ENCODE measurements at places on chromosomes 4 and X.
A peak's percentile ranks its signal among the peaks of the same experiment; 100 is the strongest.

DNA sequence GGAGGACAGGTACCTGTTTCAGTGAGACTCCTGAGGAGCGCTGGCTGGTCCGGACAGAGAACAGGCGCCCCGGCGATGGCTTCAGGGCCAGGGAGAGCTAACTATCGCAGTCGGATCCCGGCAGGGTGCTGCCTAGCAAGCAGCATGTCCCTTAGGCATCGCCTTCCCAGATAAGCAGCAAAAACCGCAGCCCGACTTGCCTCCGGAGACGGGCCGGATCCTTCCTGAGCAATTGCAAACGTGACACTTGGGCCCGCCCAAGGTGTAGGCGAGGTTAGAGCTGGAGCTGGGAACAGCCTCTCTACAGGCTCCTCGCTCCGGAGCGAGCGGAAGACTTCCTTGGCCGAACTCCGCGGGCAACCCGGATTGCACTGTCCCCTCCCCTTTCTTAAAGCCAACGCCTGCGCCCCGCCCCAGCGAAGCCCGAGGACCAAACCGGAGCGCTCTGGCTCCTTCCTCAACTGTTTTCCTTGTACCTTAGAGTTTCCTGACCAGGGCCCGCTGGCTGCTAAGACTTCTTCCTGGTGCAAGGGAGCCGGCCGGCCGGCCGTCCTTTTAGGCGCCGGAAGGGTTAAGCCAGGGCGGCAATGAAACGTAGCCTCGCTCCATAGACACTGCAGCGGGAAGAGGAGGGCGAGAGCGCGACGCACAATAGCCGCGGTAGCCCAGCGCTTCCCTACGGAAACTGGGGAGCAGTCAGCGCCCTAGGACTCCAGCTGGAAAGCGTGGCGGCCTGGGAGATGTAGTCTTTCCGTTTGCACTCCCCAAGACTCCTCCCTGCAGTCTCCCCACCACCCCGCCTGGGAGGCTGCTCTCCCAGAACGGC, at the start of gene OPHN1:
OPHN1 (minus strand) TSS at position 341 of the 826 bp plus-strand sequence. CDS start 475 bp downstream, outside the sequence.
- DNase-seq = peak; percentile 20

DNA sequence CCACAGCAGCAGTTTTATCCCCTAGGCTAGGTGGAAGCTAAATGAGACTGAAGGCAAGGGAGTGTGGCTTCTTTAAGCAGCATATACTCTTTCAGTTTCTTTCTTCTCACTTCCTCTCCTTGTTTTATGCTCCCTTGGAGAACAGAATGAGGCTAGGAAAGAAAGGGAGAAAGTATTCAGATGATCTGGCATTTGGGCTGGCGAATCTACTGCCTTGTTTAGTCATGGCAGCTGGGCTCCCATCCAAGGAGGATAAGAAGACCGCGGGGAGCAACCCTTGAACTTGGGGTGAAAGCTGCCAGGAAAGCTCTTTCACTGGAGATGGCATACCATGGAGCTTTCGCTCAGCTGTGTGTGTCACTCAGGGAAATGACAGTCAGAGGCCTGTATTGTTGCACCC, 72.1 kb downstream of the ARHGEF38 start:
- no peak for DNase-seq

- no peak for DNase-seq
These were observed 99.5 kb upstream of the MYOZ2 start for GRCh38 chr4:119035951-119036737.

GRCh38 chr4:105933083-105933482, 37.8 kb downstream of the NPNT start:
- no peak for DNase-seq

DNA sequence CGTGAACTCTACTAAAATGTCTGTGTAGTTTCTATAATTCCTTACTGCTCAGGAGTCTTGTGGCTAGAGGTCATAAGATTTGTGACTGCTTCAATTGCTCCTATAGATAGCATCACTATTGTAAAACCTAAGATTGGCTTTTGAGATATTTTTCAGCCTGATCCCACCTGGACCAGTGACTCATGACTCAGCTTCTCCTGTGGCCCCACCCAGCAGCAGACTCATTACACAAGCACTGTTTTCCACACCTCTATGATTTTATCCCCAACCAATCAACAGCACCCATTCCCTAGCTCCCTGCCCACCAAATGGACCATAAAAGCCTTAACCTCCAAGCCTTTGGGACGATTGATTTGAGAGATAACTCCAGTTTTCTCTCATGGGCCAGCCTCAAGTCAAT, 1157.0 kb upstream of the INTU start:
- no peak for DNase-seq

DNA sequence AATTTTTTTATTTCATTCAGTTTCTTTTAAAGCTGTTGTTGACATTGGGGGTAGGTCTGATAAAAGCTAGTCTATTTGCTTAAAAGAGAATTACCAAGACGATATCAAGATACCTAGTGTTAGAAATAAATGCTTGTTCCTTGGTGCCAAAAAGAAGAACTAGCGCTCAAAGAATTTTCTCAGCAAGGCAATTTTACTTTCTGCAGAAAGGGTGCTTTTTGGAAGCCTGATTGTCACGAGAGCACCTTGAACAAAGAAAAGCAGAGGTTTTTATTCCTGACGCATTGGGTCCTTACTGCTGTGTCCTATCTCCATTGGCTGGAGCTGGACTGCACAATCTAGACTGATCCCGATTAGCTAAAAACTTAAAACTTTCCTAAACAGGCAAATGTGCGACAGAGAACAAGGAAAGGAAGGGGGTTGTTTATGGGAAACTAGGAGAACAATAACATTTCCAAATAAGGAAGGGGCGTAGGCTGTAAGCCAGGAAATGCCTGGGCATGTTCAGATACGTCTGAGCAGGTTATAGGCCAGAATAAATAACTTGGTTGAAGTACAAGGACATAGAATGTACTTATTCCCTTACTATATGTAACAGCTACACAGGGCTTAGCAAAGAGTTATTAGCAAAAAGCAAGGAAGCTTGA, 50.3 kb upstream of the STPG2 start:
- DNase-seq = no peak

GRCh38 chrX:68669094-68669860, 21.8 kb downstream of the STARD8 start:
- no peak for DNase-seq

DNA sequence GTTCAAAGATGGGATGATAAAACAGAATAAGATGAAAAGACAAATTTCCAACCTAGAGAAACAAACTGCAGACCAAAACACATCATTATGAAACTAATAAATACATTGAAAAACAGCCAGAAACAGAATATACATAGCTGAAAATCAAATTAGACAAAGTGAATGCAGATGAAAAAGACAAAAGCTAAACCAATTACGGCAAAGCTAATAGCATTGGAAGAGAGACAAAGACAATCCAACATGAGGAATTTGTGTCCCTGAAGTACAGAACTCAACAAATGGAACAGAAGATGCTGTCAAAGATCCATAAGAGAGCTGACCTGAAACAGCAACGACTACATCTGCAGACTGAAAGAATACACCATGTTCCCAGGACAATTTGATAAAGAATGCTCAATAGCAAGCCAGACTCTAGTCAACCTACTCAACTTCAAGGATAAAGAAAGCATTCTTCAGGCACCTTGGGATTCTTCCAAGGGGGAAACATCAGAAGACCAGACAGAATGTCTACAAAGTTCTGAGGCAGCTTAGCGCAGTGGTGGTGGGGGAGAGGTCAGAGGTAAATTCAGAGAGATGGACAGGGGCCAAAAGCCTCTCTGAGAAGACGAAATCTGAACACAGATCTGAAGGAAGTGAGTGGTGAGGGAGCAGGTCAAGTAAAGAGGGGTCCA, 27.4 kb upstream of the IRAK1 start:
- DNase-seq = no peak

DNA sequence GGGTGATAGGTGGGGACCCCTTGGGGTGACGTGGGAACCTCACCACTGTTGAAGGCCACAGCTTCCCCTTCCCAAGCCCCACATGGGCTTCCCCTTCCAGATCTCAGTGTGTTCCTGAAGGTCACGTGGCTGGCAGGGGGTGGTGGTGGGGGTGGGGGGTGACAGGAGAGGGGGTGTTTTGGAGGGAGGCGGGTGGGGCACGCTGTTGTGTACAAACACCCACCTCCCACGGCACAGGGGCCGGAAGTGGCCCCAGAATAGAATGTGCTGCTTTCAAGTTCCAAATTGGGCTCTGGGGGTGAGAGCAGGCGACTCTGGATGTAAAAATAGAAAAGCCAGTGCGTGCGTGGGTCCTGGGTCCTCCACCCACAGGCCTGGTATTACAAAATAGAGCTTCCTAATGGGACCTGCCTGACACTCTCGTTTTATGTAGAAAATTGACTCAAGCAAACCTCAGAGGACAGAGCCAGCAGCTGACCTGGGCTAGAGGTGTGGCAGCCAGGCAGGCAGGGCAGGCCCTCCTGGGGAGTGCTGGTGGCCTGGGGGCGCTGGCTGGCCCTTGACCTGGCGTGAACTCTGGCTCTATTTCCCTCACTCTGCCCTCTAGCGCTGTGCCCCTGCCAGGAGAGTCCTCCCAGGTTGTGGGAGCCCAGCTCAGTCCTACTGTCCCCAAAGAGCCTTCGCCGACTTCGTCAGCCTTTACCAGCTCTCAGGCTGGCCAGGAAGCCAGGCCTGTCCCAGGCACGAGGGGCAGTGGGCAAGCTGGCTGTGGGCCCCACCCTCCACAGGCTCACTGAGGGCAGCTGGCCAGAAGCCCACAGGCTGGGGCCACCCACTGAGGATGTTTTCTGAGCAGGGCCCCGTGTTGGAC, 5.4 kb upstream of the SH3BP2 start:
- DNase-seq = no peak

DNA sequence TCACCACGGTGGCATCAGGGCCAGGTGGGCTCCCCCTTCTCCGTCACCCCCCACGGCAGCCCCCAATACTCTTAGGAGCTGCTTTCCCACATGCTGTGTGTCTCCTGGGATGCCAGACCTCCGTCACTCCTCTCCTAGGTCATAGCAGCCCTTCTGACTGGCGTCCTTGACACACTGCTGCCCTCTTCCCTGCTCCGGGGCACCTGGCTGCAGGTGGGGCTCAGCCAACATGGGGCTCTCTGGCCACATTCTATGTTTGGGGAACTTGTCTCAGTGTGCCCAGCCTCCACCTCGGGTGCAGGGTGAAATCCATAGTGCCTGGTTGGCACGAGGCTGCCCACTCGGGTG, 13.8 kb downstream of the TMEM175 start:
- no peak for DNase-seq

GRCh38 chr4:184437565-184438265, 36.6 kb downstream of the IRF2 start:
- peak; percentile 34 for DNase-seq

- DNase-seq = no peak
These were observed 70.6 kb upstream of the ANK2 start for GRCh38 chr4:112978691-112979472.

DNA sequence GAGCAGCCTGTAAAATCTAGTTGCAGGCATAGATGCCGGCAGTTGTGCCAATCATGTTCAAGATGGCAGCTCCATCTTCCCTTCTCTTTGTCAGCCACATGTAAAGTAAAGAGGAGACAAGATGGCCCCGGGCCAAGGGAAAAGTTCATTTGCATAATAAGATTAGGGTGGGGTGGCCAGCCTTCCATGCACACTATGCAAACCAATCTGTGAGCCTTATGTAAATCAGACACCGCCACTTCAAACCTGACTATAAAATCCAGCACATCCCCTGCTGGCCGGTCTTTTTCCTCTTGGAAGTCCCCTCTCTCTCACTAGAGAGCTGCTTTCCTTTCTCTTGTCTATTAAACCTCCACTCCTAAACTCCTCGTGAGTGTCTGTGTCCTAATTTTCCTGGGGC, 78.9 kb upstream of the CBR4 start:
- DNase-seq = no peak

DNA sequence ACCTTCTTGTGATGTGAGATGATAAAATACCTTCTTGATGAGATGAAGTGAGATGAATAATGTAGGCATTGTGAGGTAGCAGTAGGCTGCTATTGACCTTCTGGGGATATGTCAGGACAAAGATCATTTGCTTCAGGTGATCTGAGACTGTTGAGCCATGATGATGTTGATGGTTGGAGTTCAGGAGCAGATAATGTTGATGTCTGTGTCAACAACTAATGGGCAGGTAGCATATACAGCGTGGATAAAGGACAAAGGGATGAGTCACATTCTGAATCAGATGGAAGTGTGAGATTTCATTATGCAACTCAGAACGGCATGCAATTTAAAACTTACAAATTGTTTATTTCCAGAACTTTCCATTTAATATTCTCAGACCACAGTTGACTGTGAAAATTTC, 57.3 kb downstream of the RAP1GDS1 start:
- no peak for DNase-seq

DNA sequence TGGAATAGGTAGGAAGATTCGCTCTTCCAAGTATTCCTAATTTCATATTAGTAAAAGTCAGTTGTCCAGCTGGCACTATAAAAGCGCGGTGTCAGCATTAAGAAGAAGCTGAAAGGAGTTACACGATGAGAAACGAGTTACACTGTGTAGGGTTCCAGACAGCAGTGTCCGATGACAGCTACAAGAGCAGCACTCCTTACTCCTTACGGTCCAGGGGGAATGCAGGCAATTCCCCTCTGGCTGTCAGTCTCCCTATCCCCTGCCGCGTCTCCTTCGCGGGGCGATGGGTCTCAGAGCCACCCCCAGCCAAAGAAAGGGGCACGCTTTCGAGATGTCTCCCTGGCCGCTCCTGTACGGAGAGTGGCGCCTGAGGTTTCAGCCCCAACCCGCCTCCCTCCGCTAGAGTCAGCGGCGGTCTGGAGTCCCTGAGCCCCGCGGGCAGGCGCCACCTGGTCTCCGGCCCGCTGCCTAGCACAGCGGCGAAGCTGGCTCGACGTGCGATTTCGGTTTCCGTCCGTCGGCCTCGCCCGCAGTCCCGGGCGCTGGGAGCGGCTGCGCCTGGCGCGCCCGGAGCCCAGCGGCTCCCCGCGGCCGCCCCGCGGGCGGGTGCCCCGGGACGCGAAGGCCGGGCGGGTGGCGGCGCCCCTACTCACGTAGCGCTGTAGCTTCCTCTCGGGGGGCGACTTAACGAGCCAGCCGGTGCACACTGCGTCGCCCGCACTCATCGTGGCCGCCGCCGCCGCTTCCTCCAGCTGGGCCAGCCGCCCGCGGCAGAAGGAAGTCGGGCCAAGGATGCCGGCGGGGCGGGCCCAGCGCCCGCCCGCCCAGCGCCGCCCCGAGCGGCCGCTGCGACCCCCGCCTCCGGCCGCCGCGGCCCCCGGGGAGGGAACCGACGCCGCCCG, at the start of gene GAB3:
GAB3 (minus strand) TSS at position 777 of the 902 bp plus-strand sequence; CDS start at position 725, 52 bp downstream.
- peak; percentile 67 for DNase-seq

- DNase-seq = no peak
These were observed 88.1 kb upstream of the PLAC1 start for GRCh38 chrX:134746410-134746785.

GRCh38 chrX:110168585-110168984, 149.3 kb downstream of the AMMECR1 start:
- no peak for DNase-seq

- DNase-seq = no peak
These were observed 83.8 kb downstream of the STOX2 start for GRCh38 chr4:183988874-183989273.

GRCh38 chrX:115427861-115428410, 133.0 kb upstream of the PLS3 start:
- no peak for DNase-seq
